Right atrium auricular region (tissue), 2 donors: ENCODE measurements at places on chromosomes 6 and 20.

- no peaks in the 10 kb centered on the region for H3K36me3 ChIP-seq
- no peak overlapping the region for H3K27ac ChIP-seq
- no peaks in the 10 kb centered on the region for H3K4me1 ChIP-seq
- H3K27me3 ChIP-seq: no peaks in the 10 kb centered on the region
Observed at GRCh38 chr6:161163466-161164181, 110.2 kb downstream of the AGPAT4 start.

DNA sequence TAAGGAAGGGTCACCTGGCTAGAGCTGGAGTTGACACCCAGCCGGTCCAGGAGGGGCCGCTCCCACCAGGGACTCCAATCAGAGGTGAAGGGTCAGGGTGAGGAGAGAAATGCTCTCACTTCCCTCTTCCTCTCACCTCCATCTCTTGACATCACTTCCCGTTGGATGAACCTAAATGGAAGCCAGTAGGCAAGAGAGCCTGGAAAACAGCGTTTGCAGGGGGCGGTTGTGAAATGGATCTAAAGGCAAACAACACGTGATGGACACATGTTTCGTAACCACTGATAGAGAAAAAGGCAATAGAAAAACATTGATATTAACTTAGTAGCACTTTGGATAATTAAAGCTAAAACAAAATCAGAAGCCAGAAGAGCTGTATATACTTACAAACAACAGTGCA, 105.6 kb upstream of the FOXA2 start:
- H3K27me3 ChIP-seq: no peaks in the 10 kb centered on the region
- H3K36me3 ChIP-seq: no peaks in the 10 kb centered on the region

GRCh38 chr6:139833592-139833991, 459.1 kb upstream of the CITED2 start:
- no peak overlapping the region for H3K4me3 ChIP-seq
- H3K36me3 ChIP-seq: no peaks in the 10 kb centered on the region
- no peak for DNase-seq
- H3K4me1 ChIP-seq: no peaks in the 10 kb centered on the region
- H3K27ac ChIP-seq: peak overlapping the region; percentile 2
- H3K27me3 ChIP-seq: no peaks in the 10 kb centered on the region

DNA sequence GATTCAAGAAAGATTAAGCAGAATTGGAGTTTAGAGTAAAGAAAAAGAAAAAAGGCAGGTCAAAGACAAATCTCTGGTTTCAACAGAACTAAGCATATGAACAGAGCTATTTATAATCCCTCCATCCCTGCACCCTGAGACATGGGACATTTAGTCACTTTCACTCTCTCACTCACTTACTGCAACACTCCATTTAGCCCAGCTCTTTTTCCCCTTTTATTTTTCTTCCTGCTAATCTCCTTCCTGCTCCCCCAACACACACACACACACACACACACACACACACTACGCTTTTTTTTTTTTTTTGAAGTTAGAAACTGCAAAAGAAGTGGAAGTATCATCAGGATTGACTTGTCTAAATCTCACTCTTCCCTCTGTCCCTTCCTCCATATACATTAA, 45.1 kb upstream of the TBC1D7 start:
- H3K27ac ChIP-seq: peak overlapping the region; percentile 54
- DNase-seq: no peak
- peaks cover 12% of the 10 kb centered on the region for H3K36me3 ChIP-seq
- no peaks in the 10 kb centered on the region for H3K27me3 ChIP-seq

- peaks cover 39% of the 10 kb centered on the region for H3K4me1 ChIP-seq
- no peak for DNase-seq
- no peak overlapping the region for H3K27ac ChIP-seq
Observed at GRCh38 chr6:75211920-75212590, 6.2 kb upstream of the COL12A1 start.

DNA sequence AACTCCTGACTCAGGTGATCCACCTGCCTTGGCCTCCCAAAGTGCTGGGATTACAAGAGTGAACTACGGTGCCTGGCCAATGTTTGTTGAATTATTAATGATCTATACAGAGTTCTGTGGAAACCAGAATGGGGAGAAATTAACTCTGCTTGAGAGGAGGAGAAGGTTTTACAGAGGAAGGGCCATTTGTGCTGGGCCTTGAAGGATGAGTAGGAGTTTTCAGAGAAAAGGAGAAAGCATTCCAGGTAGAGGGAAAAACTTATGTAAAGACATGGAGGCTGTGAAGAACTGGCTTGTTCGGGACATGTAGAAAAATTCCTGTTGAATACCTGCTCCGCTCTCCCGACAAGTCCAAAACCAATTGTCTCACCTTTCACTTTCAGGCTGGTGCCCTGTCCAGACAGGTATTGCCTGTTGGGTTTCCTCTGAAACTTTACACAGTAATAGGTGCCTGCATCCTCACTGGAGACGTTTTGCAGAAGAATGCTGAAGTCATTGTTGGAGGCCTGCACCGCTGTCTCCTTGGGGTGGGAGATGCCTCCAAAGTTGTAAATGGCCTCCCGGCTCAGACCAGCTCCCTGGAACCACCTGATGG, 11.3 kb upstream of the NSFL1C start:
- H3K4me3 ChIP-seq: no peak overlapping the region
- H3K4me1 ChIP-seq: no peaks in the 10 kb centered on the region
- no peaks in the 10 kb centered on the region for H3K27me3 ChIP-seq
- DNase-seq: no peak
- H3K27ac ChIP-seq: no peak overlapping the region

DNA sequence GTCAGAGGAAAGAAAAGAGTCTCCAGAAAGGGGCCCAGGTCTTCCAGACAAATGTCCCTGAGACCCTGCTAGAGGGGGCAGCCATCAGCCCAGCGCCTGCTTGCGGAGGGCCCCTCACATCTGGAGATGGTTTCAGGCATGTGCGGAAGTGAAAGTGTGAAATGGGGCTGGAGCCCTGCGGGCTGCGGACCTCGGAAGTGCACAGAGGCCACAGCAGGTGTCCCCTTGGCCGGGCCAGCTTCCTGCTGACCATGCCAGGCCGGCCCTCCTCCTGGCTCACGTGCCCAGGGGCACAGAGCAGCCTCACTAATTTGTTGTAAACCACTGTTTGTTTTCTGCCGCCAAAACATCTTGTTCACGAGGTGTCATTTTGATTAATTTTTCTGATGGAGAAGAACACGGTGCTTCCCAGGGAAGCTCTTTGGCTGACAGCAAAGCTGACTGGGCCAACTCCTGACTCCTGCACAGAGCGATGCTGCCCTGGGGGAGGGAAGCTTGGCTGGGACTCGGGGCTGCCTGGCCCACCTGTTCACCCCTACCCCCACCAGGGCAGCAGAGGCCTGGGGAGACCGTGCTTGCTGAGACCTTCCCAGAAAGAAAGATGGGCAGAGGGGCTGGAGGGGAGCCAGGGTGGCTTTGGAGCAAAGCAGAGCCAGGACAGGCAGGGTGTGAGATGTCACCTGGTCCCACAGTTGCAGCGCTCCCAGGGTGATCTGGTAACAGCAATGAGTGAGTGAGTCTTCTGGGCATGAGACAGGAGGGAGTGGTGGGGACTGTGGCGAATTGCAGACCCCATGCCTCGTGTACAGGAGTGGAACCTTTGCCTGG, 54.2 kb downstream of the BCAS4 start:
- no peak for DNase-seq
- peak overlapping the region; percentile 10 for H3K4me3 ChIP-seq
- H3K36me3 ChIP-seq: no peaks in the 10 kb centered on the region
- no peaks in the 10 kb centered on the region for H3K27me3 ChIP-seq
- no peaks in the 10 kb centered on the region for H3K4me1 ChIP-seq
- H3K27ac ChIP-seq: no peak overlapping the region
